ENCODE measurements at places on chromosomes 7 and 10.
A peak's percentile ranks its signal among the peaks of the same experiment; 100 is the strongest.

GRCh38 chr10:99779335-99779734, 3.1 kb upstream of the ABCC2 start:
- H3K36me3 ChIP-seq, result no peaks in the 10 kb centered on the region
- no peak for DNase-seq
- no peak overlapping the region for H3K4me3 ChIP-seq
- no peaks in the 10 kb centered on the region for H3K27me3 ChIP-seq

- peaks cover 47% of the 10 kb centered on the region for H3K27me3 ChIP-seq
- H3K27ac ChIP-seq, result no peak overlapping the region
- no peak for DNase-seq
- no peak overlapping the region for H3K4me3 ChIP-seq
- H3K36me3 ChIP-seq, result no peaks in the 10 kb centered on the region
Measured at GRCh38 chr7:107048783-107049418, 4.4 kb downstream of the PRKAR2B start.

- no peak overlapping the region for H3K4me3 ChIP-seq
- H3K4me1 ChIP-seq, result no peaks in the 10 kb centered on the region
- no peaks in the 10 kb centered on the region for H3K27me3 ChIP-seq
- no peaks in the 10 kb centered on the region for H3K36me3 ChIP-seq
- no peak overlapping the region for H3K27ac ChIP-seq
Measured at GRCh38 chr10:30833628-30833970, 198.1 kb downstream of the ZNF438 start.

- H3K36me3 ChIP-seq, result no peaks in the 10 kb centered on the region
- H3K4me3 ChIP-seq, result no peak overlapping the region
- H3K27ac ChIP-seq, result no peak overlapping the region
- no peaks in the 10 kb centered on the region for H3K4me1 ChIP-seq
Measured at GRCh38 chr10:49024484-49024883, 84.8 kb upstream of the LRRC18 start.

- no peaks in the 10 kb centered on the region for H3K4me1 ChIP-seq
- no peak for DNase-seq
- H3K27me3 ChIP-seq, result peaks cover 30% of the 10 kb centered on the region
- H3K27ac ChIP-seq, result no peak overlapping the region
- H3K4me3 ChIP-seq, result no peak overlapping the region
Measured at GRCh38 chr10:26087666-26088065, 128.9 kb upstream of the GAD2 start.

GRCh38 chr10:92042541-92042940, 119.0 kb downstream of the BTAF1 start:
- H3K4me3 ChIP-seq, result no peak overlapping the region
- peaks cover 2% of the 10 kb centered on the region for H3K36me3 ChIP-seq
- H3K27me3 ChIP-seq, result no peaks in the 10 kb centered on the region
- H3K27ac ChIP-seq, result no peak overlapping the region
- no peak for DNase-seq

GRCh38 chr10:116720668-116721546, 21.5 kb downstream of the HSPA12A start:
- no peak for DNase-seq
- H3K27ac ChIP-seq, result no peak overlapping the region
- no peaks in the 10 kb centered on the region for H3K36me3 ChIP-seq
- peaks cover 34% of the 10 kb centered on the region for H3K4me1 ChIP-seq
- no peak overlapping the region for H3K4me3 ChIP-seq
- H3K27me3 ChIP-seq, result peaks cover 93% of the 10 kb centered on the region

GRCh38 chr10:103193820-103194529, 903 bp upstream of the NT5C2 start:
- peaks cover 25% of the 10 kb centered on the region for H3K36me3 ChIP-seq
- H3K4me3 ChIP-seq, result peak overlapping the region; percentile 99
- H3K27me3 ChIP-seq, result no peaks in the 10 kb centered on the region
- peaks cover 48% of the 10 kb centered on the region for H3K4me1 ChIP-seq
- H3K27ac ChIP-seq, result peak overlapping the region; percentile 82
- DNase-seq, result no peak

GRCh38 chr10:106158241-106158640, 1006.3 kb downstream of the SORCS1 start:
- no peak overlapping the region for H3K4me3 ChIP-seq
- no peak overlapping the region for H3K27ac ChIP-seq
- H3K27me3 ChIP-seq, result no peaks in the 10 kb centered on the region
- no peak for DNase-seq
- no peaks in the 10 kb centered on the region for H3K36me3 ChIP-seq

DNA sequence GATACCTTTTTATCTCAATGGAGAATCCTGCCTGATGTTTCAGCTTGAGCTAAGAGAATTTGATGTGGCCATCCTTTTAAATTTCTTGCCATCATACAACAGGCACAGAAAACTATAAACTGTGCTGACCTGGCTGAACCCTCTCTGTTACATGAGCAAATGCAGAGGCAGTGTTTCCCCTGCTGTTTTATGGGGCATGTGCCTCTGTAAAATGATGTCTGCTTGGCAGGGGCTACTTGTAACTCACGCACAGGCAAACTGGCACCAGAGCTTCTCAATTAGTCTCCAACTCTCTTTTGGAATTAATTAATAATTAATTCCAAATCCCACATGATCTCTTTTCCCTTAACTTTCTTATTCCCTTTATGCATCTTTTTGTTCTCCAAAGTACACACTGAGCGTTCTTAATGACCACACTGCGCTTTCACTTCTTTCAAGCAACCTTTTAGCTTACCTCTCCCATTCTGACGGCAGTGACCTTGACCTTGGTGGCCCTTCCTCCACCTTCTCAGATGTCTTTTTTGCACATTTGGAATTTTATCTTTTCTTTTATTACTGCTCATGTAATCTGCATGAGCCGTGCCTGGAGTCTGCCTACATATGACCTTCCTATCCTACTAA, 334.0 kb downstream of the PLXNA4 start:
- H3K4me3 ChIP-seq, result no peak overlapping the region
- no peaks in the 10 kb centered on the region for H3K36me3 ChIP-seq
- peaks cover 10% of the 10 kb centered on the region for H3K27me3 ChIP-seq
- DNase-seq, result no peak
- no peak overlapping the region for H3K27ac ChIP-seq

GRCh38 chr7:24378871-24379616, 95.1 kb downstream of the NPY start:
- H3K27me3 ChIP-seq, result no peaks in the 10 kb centered on the region
- no peaks in the 10 kb centered on the region for H3K36me3 ChIP-seq
- no peaks in the 10 kb centered on the region for H3K4me1 ChIP-seq
- DNase-seq, result no peak

DNA sequence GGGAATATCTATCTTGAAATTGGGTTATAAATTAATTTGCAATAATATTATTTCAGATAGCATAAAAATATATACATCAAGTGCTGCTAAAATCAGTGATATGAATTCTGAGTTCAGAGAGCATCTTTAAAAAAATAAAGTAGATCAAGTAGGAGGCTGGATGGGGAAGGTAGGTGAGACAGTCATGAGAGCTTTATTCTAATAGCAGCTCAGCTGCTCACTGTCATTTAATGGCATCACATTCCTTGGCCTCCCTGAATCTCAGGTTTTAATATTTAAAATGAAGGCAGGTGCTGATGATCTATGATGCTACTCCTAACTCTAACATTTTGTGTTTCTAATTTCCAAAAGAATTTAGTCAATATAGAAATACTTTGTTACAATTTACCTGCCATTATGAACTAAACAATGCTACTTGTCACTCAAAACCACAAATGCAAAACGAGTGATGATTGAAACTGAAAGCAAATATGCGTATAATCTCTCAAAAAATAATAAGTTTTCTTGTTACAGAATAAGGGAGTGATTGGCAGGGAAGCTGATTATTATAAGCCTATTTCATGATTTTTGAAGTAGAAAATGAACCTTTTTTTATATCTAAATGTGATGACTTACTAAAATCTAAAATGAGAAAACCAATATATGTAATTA, 147.6 kb upstream of the CSTF2T start:
- no peak for DNase-seq
- peaks cover 3% of the 10 kb centered on the region for H3K27me3 ChIP-seq
- H3K4me3 ChIP-seq, result no peak overlapping the region
- H3K4me1 ChIP-seq, result peaks cover 2% of the 10 kb centered on the region
- no peaks in the 10 kb centered on the region for H3K36me3 ChIP-seq

DNA sequence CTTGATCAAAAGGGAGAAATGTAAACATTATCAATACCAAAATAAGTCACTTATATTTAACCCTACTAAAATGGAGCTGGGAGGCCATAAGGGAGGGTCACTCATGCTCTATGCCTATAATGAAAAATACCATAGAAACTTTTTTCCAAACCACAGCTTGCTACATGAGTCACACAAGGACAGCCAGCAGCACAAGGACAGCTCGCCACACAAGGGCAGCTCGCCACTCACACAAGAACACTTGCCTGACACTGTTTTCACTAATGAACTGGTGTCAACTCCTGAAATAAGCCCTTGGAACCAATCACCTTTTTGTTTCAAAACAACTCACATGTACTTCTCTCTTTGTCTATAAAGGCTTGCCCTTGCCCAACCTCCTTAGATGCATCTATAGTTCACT, 43.3 kb downstream of the FRMPD2 start:
- no peaks in the 10 kb centered on the region for H3K36me3 ChIP-seq
- H3K4me1 ChIP-seq, result no peaks in the 10 kb centered on the region
- H3K27me3 ChIP-seq, result peaks cover 5% of the 10 kb centered on the region

DNA sequence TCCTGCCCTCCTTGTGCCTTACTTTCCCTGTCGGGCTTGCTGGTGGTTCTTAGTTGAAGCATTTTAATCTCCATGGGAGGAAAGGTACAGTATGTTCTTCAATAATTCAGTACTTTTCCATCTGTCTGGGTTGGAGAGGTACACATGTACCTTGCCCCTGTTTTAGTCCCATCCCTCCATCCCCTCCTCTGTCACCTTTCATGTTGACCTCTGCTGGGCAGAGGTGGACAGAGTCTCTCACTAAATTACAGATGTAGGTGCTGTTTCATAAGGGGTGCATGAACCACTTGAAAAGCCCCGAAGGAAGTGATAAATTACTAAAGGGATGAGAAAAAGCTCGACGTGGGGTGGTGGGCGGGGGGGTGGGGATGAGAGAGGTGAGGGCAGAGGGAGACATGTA, 5.4 kb downstream of the AGFG2 start:
- DNase-seq, result no peak
- peak overlapping the region; percentile 95 for H3K4me3 ChIP-seq
- peaks cover 73% of the 10 kb centered on the region for H3K36me3 ChIP-seq
- peak overlapping the region; percentile 100 for H3K27ac ChIP-seq

GRCh38 chr10:132965411-132966057, 23.2 kb upstream of the CFAP46 start:
- H3K36me3 ChIP-seq, result no peaks in the 10 kb centered on the region
- H3K4me3 ChIP-seq, result no peak overlapping the region
- H3K27ac ChIP-seq, result no peak overlapping the region
- H3K4me1 ChIP-seq, result peaks cover 32% of the 10 kb centered on the region

DNA sequence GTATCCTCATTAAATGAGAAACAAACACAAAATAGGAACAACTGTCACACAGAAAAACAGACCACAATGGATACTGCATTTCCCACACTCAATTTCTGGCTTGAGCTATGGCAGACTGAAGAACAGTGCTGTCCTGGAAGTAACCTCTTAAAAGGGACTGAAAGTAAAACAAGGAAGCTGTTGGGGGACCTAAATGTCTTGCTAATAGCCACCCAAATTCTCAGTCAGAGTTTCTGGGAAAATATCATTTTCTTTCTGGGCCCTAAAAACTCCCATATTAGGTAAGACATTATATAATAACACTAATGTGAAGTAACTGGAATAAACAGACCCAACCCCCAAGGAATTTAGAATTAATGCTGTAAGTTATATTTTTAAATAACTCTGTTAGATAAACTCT, 80.9 kb upstream of the TFEC start:
- no peak overlapping the region for H3K27ac ChIP-seq
- DNase-seq, result no peak
- H3K4me3 ChIP-seq, result no peak overlapping the region
- H3K27me3 ChIP-seq, result peaks cover 15% of the 10 kb centered on the region
- no peaks in the 10 kb centered on the region for H3K4me1 ChIP-seq

DNA sequence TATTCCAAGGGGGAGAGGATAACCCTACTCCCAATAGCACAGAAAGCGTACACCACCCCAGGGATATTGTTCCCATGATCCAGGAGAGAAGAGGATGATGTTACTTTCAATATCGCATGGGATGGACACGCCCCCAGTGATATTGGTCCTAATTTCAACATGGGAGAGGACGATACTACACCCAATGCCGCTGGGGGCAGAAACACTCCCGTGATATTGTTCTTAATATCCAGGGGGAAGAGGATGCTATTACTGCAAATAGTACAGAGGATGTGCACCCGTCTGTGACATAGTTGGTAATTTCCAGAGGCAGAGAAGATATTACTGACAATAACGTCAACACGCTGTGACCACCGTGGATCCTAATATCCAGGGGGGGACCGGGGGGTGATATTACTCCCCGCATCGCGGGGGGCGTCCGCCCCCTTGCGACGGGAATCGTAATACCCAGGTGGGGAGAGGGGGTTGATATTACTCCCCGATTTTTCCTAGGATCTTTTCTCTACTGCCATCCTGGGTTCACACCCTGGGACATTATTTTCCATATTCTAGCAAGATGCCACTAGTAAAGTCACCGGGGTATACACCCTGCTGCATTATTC, 16.6 kb downstream of the MEIG1 start:
- H3K36me3 ChIP-seq, result no peaks in the 10 kb centered on the region
- no peaks in the 10 kb centered on the region for H3K4me1 ChIP-seq
- H3K27ac ChIP-seq, result no peak overlapping the region
- DNase-seq, result no peak

GRCh38 chr10:15232279-15232678, 63.8 kb upstream of the NMT2 start:
- no peak for DNase-seq
- H3K27me3 ChIP-seq, result no peaks in the 10 kb centered on the region
- H3K4me3 ChIP-seq, result no peak overlapping the region
- no peak overlapping the region for H3K27ac ChIP-seq
- no peaks in the 10 kb centered on the region for H3K36me3 ChIP-seq

DNA sequence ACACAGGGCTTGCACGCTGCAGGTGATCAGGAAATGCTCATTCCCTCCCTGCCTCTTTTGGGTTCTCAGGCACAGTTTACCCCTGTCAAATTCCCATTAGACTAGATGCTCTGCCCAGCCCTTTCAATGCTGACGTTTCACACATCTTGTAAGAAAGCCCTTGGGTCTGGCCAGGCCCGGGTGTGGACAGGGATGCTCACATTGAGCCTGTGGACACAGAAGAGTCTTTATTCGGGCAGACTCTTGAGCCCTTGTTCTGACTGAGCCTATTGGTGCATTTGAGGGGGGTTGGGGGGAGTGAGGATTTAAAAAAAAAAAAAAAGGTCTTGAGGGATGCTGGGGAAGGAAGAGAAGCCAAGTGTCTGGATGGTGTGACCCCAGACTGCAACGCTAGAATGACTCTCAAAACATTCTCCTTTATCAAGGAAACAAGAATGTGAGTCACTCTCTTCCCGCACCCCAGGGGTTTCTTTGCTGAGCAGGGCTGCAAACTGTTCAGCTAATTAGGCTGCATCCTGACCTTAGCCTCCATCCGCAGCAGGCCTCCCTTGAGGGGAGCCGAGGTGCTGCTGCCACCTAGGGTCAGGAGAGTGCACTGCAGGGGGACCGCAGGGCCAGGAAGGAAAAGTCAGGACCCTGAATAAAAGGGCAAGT, 53.6 kb upstream of the TMEM72 start:
- peak; percentile 79 for DNase-seq
- no peaks in the 10 kb centered on the region for H3K36me3 ChIP-seq
- no peak overlapping the region for H3K27ac ChIP-seq
- H3K27me3 ChIP-seq, result peaks cover 3% of the 10 kb centered on the region
- no peaks in the 10 kb centered on the region for H3K4me1 ChIP-seq
